Esophagus muscularis mucosa (tissue), 4 donors: ENCODE measurements at places on chromosomes 1 and 21. TPM values are rescaled to one million over a fixed set of nuclear protein-coding genes. Genes with fewer than 3 reads are reported as not detected.

DNA sequence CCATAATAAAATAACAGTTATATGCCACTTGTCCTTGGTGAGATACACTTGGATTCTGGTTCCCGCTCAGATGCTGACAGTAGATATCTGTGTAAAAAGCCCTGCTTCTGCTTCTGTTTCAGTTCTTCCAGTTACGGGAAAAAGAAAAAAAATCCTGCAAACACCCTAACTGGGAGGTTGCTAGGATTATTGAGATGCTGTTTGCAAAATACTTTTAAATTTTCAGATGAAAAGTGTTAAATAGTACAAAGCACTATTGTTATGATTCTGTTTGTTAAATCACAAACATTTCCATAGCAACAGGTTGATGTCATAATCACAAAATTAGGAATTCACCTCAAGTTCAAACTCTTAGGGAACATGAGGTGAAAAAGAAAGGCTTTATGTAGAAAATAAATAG, 232.3 kb downstream of the HMCN1 start:
- no peaks in the 10 kb centered on the region for H3K36me3 ChIP-seq
- no peaks in the 10 kb centered on the region for H3K27me3 ChIP-seq
- no peak for DNase-seq
- H3K27ac ChIP-seq: peak overlapping the region; percentile 68
- peaks cover 79% of the 10 kb centered on the region for H3K4me1 ChIP-seq

DNA sequence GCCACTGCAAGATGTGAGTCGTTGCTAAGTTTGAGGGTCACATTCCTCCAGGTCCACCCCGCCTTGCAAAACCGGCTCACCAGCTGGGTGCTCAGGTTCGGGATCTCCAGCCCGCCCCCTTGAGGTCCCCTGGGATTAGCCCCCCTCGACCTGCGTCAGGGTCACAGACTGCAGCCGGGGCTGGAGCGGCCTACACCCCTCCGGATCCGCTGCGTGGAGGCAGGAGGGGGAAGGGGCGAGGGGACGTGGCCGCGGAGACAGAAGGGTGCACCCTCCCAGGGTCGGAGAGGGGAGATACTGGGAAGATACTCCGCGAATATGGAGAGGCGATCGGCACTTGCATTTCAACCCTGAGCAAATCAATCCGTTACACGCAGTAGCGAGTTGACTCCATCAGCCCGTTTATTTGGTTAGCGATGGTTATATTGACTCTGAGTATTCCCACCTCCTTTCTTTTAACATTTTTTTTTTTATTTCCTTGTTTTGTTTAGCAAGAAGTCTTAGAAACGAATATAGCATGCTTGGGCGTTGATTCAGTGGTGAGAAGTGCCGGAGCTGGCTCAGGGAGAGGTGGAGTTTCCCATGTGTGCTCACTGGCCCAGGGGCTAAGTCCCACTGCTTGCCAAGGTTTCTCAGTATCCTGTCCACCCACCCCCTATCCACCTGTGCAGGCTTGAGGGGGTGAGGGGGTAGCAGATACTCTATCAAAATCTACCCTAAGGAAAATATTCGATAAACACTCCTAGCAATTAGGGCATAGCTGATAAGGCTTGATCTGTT, 997 bp downstream of the IFNAR2 start:
- H3K27me3 ChIP-seq: no peaks in the 10 kb centered on the region
- H3K4me1 ChIP-seq: peaks cover 19% of the 10 kb centered on the region
- no peak for DNase-seq

DNA sequence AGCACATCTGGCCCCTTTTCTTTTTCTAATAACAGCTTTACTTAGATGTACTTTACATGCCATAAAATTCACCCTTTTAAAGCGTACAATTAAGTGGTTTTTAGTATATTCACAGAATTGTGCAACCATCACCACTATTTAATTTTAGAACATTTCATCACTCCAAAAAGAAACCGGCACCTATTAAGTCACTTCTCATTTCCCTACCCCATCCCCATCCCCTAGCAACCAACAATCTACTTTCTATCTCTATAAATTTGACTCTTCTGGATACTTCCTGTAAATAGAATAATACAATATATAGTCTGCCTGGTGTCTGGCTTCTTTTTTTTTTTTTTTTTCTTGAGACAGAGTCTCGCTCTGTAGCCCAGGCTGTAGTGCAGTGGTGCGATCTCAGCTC, 59.5 kb upstream of the ENAH start:
- H3K27me3 ChIP-seq: no peaks in the 10 kb centered on the region
- H3K4me3 ChIP-seq: no peak overlapping the region

DNA sequence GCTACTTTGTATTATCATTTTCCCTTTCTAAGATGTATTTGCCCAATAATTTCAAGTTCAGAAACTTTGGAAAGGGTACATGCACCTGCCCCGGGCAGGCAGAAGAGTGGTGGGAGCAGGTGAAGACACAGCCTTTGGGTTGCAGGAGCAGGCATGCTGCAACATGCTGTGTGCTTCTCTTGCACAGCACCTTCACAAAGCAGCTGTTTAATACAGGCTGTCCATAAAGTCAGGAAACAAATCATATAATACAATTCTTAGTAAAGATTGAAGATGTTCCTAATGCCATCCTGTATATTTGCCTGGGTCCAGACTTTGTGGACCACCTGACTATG, 182.9 kb downstream of the ZNF281 start:
- H3K4me3 ChIP-seq: no peak overlapping the region
- H3K27me3 ChIP-seq: peaks cover 4% of the 10 kb centered on the region
- H3K27ac ChIP-seq: no peak overlapping the region

- H3K27ac ChIP-seq: no peak overlapping the region
- no peaks in the 10 kb centered on the region for H3K27me3 ChIP-seq
- no peaks in the 10 kb centered on the region for H3K36me3 ChIP-seq
- H3K4me3 ChIP-seq: no peak overlapping the region
- no peaks in the 10 kb centered on the region for H3K4me1 ChIP-seq
Measured at GRCh38 chr1:25140073-25140797, 92.1 kb downstream of the SYF2 start.

GRCh38 chr1:94871031-94871430, 50.9 kb downstream of the SLC44A3 start:
- H3K36me3 ChIP-seq: no peaks in the 10 kb centered on the region
- peaks cover 15% of the 10 kb centered on the region for H3K4me1 ChIP-seq
- no peak for DNase-seq
- H3K27me3 ChIP-seq: no peaks in the 10 kb centered on the region
- H3K4me3 ChIP-seq: no peak overlapping the region

- no peaks in the 10 kb centered on the region for H3K36me3 ChIP-seq
- no peaks in the 10 kb centered on the region for H3K27me3 ChIP-seq
- peaks cover 28% of the 10 kb centered on the region for H3K4me1 ChIP-seq
- H3K4me3 ChIP-seq: no peak overlapping the region
- no peak for DNase-seq
- no peak overlapping the region for H3K27ac ChIP-seq
Measured at GRCh38 chr1:178540646-178541045, 27.7 kb downstream of the TEX35 start.

AGBL4 gene
- not detected for total RNA-seq
